ENCODE measurements at places on chromosomes 1 and 21.

DNA sequence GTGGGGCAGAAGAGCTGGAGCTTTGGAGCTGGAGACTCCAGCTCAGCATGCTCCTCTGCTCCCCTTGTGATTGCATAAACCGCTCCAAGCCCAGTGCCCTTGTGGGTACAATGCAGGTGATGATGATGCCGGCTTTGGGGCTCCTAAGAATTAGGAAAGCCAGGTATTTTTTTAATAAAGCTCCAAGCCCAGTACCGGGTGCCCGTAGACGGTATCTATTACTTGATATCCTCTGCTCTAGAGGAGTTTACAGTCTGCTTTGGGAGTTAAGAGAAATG is 27.2 kb downstream of the TENT5C start:
- DNase-seq, result no peak

GRCh38 chr1:43766086-43766784 is 58.9 kb downstream of the ST3GAL3 start:
- DNase-seq, result no peak

DNA sequence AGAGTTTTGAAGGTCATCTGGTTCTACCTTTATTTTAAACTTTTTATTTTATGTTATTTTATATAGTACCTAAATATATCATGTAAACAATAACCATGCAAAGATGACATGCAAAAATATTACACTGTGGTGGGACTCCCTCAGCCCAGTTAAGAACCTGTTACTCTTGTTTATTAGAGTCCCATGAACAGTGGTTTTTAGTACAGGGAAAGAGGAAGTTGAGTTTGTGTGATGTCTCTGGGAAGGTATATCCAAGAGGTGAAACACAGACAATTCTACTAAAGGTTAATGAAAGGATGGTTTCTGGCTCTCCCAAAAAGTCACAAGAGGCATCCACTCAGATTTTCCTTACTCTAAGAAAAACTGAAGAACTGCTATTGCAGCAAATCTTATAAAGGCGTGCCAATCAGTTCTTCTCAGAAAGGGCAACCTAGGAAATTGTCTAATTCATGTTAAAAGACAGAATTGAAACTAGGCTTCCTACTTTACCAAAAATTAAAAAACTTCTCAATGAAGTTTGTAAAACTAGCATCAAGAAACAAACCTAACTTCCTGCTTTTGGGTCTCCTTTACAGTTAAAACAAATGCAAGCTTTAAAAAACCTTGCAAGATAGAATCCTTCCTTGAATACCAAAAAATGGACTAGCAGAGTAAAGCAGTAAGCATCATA is 19.9 kb downstream of the GFI1 start:
- DNase-seq, result no peak

DNA sequence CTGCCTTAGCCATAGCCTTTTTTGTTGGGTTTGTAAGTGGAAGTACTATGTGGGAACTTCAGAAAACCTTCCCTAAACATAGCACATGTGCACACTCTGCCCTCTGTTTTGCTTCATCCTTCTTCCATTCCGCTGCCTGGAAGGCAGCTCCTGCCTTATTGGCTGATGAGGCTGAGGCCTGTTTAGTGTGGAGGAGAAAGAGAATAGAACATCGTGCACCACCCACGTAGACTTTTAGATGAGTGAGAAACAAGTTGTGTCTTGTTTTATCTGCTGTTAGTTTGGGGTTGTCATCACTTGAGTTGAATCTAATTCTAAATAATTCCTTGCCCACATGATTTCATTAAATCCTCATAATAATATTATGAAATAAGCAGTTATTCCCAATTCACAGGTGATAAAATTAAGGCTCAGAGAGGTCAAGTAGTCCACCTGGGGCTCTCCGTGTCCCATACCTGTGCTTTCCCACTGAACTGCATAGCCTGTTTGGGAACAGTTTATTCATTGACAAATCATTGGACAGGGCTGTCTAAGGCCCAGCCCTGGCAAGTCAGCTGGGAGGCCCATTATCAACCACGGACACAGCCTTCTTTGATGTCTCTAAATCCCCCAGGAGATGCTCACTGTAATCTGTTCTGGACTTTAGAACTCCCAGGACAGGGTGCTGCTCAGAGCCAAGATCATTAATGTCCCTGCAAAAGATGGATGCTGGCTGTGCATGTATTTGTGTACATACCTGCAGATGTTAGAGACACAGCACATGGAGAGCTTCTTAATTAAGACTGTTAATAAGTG is 93.0 kb downstream of the ABCA4 start:
- no peak for DNase-seq

DNA sequence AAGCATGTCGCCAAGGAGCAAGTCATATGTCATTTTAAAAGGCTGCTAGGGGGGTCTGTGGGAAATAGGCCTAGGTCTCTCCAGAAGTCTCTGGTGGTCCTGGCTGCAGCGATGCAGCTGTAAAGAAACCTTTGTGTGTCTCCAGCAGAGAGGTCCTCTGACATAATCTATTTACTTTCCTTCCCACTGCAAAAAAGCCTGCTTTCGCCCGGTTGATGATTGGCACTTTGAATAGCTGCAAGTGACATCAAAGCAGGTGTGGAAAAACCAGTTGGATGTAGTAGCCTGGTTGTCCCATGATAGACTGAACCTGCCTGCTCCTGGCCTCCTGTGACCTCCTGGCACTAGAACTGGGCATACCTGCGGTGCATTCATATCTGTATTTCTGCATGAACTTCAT is 13.8 kb downstream of the RASSF5 start:
- DNase-seq, result no peak

DNA sequence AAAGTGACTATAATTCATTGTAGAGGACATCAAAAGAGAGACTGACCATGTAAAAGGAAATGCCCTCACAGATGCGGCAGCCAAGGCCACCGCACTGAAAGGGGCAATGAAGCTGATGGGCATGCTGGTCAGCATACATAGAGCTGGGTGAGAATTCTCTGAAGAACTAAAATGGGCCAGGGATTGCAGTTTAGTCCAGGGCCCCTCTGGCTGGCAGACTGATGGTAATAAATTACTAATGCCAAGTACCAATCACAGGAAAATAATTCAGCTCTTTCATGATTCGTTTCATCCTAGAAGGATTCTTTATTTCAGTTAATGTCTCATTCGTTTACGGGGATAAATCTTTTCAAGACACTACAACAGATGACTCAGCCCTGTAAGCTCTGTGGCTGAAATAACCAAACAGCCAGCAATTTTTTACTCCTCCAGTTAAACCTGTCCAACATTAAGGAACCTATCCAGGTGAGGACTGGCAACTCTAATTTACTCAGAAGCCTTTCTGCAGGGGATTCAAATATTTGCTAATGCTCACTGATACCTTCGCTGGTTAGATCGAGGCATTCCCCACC is 56.9 kb upstream of the MAP1LC3C start:
- DNase-seq, result no peak

DNA sequence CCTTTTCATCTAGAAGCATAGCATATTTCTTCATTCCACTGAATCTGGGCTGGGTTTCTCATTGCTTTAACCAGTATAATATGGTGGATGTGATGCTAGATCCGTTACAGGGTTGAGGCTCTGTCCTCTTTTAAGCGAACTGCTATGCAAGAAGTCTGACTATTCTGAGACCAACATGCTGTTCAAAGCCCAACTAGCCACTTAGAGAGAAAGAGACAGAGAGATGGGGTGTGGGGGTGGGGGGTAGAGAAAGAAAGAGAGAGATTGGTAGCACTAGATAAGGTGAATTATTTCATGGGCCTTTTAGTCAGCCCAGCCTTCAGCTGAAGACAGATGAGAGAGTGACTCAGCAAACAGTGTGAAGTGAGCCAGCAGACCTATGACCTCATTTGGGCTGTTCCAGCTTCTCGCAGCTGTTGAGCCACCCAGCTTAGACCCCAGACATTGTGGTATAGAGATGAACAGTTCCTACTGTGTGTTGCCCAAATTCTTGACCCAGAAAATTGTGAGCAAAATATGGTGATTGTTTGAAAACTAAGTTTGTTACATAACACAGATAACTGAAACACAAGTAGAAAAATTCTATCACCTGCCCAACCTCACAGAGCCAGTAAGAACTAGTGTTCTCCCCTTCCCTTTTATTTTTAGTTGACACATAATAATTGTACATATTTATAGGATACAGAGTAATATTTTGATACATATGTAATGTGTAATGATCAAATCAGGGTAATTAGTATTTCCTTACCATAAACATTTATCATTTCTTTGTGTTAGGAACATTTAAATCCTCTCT is 40.7 kb upstream of the PRKACB start:
- DNase-seq, result peak; percentile 75

GRCh38 chr1:90504509-90504908 is 212.6 kb downstream of the BARHL2 start:
- DNase-seq, result no peak

- no peak for DNase-seq
These were observed 2.8 kb downstream of the GALNT2 start for GRCh38 chr1:230069796-230070195.

- peak; percentile 16 for DNase-seq
These were observed 1205.3 kb upstream of the ADGRL4 start for GRCh38 chr1:80211691-80212380.

DNA sequence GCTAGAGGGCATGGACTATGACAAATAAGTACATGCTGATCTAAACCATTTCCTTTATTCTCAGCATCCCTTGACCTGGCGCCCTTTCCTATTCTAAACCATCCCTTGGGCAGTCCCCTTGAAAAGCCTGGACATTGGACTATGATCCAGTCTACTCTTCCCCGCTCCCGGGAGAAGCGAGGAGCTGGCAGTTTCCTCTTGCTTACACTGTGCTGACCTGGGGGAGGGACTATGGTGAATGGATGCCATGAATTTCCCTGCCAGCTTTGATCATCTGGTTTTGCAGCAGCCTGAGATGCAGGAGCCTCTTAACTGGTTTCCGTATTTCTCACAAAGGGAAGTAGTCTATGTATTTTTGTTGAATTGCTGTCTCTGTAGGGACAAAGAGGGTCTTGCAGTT is 121.7 kb downstream of the KIF26B start:
- DNase-seq, result no peak

DNA sequence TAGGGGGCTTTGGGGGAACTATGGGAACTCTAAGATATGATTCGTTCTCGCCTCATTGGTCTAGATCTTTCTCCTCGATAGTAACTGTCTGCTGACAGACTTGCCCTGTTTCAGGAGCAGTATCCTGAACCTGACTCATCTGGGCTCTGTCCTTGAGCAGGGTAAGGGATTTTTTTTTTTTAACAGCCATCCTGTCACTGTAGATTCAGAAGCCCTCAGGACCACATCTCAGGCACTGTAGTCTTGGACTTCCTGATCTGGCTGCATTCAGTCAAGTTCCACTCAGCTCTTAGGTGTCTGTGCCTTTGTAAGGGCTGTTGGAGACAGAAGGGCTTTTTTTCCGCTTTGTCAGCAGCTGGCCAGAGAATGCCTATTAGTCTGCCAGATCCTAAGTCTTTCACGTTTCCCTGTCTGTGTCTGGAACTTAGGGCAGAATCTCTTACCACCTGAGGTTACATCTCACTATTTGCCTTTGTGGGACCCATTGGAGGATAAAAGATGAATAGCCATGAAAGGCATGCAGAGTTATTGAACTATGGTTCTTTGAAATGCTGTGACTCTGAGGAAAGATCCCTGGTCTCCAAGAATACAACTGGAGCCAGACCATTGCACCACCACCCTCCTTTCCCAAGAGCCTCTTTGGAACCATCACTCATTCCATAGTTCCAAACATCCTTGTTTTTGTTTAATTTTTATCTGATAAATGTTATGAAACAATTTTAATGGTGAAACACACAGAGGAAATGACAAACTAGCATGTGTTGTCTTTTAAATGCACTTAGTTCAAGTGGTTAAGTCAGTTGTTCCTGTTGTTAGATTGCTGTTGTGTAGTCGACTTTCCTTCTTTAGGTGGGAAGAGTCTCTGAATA is 49.7 kb upstream of the MACF1 start:
- DNase-seq, result no peak

DNA sequence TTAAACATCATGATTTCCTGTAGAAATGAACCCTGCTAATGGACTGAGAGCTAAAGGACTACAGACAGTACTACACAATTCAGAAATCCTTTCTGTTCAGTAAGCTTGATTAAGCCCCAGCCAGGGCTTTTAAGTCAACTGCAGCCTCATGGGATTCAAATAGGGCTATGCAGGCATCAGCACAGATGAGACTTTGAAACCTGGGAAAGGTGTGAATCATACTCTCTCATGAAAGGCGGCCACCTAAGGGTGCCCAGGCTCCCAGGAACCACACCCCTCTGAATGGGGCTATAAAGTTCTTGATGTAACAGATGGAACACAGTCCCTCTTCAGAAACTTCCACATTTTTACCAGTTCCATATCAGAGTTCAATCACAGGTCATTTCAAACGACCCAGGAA is 7.6 kb downstream of the SIPA1L2 start:
- DNase-seq, result no peak

DNA sequence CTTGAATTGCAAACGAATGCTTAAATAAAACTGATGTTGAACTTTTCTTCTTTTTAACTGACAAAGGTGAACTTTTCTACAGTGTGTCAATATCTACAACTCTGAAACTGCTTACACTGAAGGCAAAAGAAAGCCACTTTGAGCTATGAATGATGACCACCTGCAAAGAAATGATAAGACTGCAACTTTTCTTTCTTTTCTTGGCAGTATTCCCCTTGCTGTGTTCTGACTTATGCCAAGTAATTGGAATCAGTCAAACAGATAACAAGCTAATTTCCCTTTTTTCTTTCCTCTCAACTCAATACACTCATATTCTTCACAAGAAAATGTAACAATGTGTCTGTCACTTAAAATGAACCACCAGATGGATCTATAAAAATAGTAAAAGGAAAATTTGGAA is 588.1 kb upstream of the BRINP3 start:
- DNase-seq, result no peak

DNA sequence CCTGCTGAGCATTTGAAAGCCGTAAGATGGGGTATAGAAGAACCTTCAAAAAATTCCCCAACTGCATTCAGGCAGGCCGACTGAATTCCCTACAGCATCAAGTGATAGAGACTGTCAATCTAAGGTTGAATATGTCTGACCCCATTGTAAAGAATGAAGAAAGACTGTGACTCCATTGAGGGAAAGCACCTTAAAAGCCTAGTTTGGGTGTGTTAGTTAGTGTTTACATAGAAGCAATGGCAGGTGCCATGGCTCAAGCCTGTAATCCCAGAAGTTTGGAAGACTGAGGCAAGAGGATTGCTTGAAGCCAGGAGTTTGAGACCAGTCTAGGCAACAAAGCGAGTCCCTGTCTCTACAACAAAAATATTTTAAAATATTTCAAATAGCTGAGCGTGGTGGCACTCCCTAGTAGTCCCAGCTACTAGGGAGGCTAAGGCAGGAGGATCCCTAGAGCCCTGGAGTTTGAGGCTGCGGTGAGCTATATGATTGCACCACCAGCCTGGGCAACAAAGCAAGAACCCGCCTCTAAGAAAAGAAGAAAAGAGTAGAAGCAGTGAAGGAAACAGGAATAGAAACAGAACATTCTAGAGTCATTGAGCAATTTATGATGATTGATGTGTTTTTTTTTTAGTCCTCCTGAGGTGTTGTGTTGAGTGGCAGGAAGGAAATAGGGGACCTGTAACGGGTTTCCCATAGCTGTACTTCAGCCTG is 15.4 kb downstream of the POLR3GL start:
- DNase-seq, result no peak
